CD8-positive, alpha-beta memory T cell (primary cell): ENCODE measurements at places on chromosomes 2 and 18. TPM values are rescaled to one million over a fixed set of nuclear protein-coding genes. Genes with fewer than 3 reads are reported as not detected.

Gene HRH4
- total RNA-seq, result not detected

Gene CCDC178
- not detected for total RNA-seq

Gene POTEC
- total RNA-seq, result not detected

Gene IKZF2
- 10.0 TPM for total RNA-seq

- no peak overlapping the region for H3K4me3 ChIP-seq
- no peaks in the 10 kb centered on the region for H3K4me1 ChIP-seq
Measured at GRCh38 chr2:109659396-109660045, 45.4 kb downstream of the SOWAHC start.

- no peaks in the 10 kb centered on the region for H3K27me3 ChIP-seq
- no peaks in the 10 kb centered on the region for H3K4me1 ChIP-seq
Measured at GRCh38 chr2:171712051-171712450, 24.8 kb downstream of the DYNC1I2 start.

GRCh38 chr18:54702686-54703085, 111.6 kb downstream of the DYNAP start:
- H3K4me3 ChIP-seq, result no peak overlapping the region
- no peaks in the 10 kb centered on the region for H3K36me3 ChIP-seq
- no peak for DNase-seq
- H3K4me1 ChIP-seq, result no peaks in the 10 kb centered on the region

DNA sequence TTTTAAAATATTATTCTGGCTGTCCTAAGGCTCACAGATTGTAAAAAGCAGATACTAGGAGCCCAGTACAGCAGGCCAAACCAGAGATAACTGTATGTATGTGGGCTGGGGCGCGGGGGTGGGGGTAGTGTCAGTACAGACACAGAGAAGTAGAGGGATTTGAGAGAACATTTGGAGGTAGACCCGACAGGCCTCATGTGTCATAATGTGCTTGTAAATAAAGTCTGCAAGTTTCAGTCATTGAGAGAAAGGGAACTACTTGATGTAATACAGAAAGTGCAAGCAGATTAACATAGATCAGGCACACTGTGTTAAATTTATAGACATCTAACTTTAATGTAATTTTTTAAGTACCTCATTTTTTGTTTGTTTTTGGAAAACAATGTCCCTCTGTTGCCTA, 7.4 kb upstream of the POLI start:
- no peak overlapping the region for H3K4me3 ChIP-seq
- DNase-seq, result no peak
- no peaks in the 10 kb centered on the region for H3K27me3 ChIP-seq
- H3K4me1 ChIP-seq, result no peaks in the 10 kb centered on the region
- H3K36me3 ChIP-seq, result no peaks in the 10 kb centered on the region

DNA sequence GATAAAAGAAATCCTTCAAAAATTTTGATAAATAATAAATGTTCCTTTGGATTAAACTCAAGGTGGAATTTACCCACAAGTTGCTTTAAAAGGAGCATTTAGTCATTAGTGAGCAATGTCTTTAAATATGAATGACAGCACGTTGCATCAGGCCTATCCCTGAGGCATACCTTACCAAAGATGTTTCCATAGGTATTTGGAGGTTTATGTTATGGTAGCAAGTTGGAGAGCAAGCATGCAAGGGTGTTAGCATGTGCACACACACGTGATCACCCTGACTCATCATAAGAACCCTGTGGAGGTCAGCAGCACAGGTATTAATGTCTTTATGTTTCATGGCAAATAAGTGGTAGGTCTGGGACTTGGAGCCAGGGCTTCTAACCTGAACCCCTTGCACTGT, 159.9 kb downstream of the ACTR3 start:
- no peaks in the 10 kb centered on the region for H3K36me3 ChIP-seq
- no peaks in the 10 kb centered on the region for H3K4me1 ChIP-seq
- no peak overlapping the region for H3K27ac ChIP-seq
- no peak for DNase-seq
- H3K4me3 ChIP-seq, result no peak overlapping the region

DNA sequence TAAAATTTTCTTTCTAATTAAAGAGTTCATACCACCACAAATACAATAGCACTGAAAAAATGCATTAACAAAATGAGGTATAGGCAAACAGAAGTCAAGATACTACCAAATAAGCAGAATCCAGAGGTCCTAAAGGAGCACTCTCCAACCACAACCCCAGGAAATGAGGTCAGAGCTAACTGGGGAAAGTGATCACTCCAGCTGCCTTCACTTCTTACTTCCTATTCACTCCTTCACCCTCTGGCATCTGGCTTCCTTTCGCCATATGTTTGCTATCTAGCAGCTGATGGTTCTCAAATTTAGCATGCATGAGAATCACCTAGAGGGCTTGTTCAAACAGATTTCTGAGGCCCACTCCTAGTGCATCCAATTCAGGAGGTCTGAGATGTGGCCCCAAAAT, 212.6 kb upstream of the ACVR2A start:
- peaks cover 21% of the 10 kb centered on the region for H3K4me1 ChIP-seq
- no peak overlapping the region for H3K27ac ChIP-seq
- no peak overlapping the region for H3K4me3 ChIP-seq
- no peaks in the 10 kb centered on the region for H3K27me3 ChIP-seq
- no peaks in the 10 kb centered on the region for H3K36me3 ChIP-seq

GRCh38 chr2:12076810-12077209, 330.4 kb downstream of the LPIN1 start:
- no peak overlapping the region for H3K27ac ChIP-seq
- no peaks in the 10 kb centered on the region for H3K27me3 ChIP-seq
- H3K4me1 ChIP-seq, result peaks cover 4% of the 10 kb centered on the region
- H3K4me3 ChIP-seq, result no peak overlapping the region
- DNase-seq, result no peak

DNA sequence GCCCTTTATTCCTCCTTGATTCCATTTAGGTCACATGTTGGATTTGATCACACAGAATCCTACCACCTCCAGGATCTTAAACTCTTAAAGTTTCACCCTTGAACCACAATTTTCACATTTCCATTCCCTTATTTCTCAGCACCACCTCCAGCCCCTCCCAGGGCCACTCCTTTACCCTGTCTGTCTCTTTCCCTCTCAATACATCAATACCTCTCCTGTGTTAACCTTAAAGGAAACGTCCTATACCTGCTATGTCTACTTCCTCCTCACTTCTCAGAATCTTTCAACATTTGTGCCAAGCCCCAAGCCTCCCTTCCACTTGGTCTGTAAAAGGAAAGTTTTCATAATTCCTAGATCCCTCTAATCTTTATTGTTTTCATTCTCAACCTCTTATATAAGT, 158.8 kb downstream of the BAZ2B start:
- no peak for DNase-seq
- H3K4me3 ChIP-seq, result no peak overlapping the region
- no peaks in the 10 kb centered on the region for H3K27me3 ChIP-seq
- no peak overlapping the region for H3K27ac ChIP-seq
- no peaks in the 10 kb centered on the region for H3K36me3 ChIP-seq
- peaks cover 14% of the 10 kb centered on the region for H3K4me1 ChIP-seq

DNA sequence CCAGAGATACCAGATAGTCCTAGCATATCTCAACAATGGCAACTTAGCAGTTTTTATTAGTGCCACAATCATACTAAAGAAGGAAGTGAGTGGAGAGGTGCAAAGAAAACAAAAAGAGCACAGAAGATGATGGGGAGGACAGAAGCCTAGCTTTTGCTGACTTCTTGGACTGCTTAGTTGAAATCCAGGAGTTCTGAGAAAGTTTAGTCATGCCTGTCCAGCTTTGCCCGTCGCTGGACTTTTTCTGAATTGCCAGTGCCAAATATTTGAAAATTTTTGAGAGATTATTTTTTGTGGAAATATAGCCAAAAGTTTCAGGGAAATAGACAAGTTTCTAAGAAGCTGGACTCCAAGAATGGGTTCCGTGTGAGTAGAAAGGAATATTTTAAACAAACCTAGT, 558.7 kb upstream of the TNP1 start:
- H3K4me3 ChIP-seq, result no peak overlapping the region
- H3K27me3 ChIP-seq, result no peaks in the 10 kb centered on the region
- no peaks in the 10 kb centered on the region for H3K36me3 ChIP-seq
- no peak overlapping the region for H3K27ac ChIP-seq
- H3K4me1 ChIP-seq, result no peaks in the 10 kb centered on the region
